ENCODE measurements at places on chromosomes 7 and 10.

GRCh38 chr7:114021135-114021534, 102.3 kb upstream of the PPP1R3A start:
- no peak for DNase-seq

GRCh38 chr7:48298779-48299178, 127.5 kb downstream of the ABCA13 start:
- DNase-seq, result no peak

- no peak for DNase-seq
Observed at GRCh38 chr10:20877986-20878983, 18.8 kb downstream of the NEBL start.

DNA sequence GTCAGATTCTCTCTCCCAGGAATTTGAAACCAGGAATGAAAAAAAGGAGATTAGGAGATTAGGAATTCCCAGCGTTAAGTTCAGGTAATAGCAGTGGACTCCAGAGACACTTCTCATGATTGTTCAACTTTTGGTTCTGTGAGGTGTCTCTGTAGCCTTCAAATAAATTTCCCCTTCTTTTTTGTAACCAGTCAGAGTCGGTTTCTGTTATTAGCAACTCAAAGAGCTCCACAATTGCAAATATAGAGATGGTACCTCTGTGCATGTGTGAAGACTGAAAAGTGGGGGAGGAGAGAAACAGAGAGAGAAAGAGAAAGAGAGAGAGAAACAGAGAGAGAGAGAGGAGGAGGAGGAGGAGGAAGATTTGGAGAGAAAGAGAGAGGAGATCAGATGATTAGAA, 112.8 kb upstream of the STEAP1B start:
- no peak for DNase-seq

GRCh38 chr7:150912427-150912826, 60.1 kb downstream of the AOC1 start:
- no peak for DNase-seq

DNA sequence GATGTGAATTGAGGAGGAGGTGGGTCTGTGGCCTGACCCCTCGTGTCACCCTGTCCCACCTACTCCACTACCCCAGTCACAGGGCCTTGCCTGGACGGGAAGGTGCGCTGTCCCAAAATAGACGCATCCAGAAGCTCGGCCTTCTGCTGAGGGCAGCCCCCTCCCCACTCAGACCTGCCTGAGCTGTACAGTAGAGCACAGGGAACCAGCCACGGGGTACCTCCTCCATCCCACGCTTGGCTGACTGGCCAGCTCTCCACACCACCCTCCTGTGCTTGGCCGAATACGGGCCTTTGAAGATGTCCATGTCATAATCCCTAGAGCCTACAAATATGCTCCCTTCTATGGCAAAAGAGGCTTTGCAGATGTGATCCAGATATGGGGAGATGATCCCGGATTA, 88.3 kb downstream of the CHST15 start:
- no peak for DNase-seq

GRCh38 chr7:5679048-5679812, 102.2 kb downstream of the RNF216 start:
- DNase-seq, result no peak

DNA sequence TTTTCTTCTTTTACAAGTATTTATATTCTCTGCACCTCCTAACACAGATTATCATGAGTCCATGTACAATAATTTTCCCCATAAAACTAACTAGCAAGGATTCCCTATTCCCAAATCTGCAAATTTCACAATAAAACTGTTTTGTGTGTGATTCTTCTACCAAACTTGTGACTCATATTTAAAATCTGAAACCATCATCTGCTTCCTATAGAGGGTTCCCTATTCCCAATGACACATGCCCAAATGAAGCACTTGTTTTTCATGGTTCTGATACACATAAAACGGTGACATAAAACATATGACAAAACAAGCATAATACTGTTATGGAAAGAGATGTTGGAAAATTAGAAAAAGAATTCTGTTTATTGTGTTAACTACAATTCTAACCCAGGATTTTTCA, 657.6 kb downstream of the PARD3 start:
- DNase-seq, result no peak

DNA sequence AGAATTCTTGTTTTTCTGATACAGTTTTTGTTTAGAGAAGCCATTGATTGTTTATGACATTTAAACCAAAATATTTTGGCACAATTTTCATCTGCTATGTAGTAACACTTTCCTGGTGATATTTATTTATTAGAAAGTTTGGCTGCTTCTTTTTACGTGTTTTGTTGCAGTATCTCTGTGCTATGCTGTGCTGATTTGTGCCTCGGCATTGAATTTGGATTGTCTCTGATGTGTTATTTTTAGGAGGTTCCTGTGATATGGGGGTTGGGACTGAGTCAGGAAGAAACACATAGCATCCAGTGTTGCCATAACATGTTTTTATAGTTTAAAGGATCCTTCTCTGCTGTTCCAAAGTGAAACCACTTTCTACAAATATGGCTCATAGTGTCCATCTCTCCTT, 1197.7 kb upstream of the LRRN3 start:
- DNase-seq, result no peak

DNA sequence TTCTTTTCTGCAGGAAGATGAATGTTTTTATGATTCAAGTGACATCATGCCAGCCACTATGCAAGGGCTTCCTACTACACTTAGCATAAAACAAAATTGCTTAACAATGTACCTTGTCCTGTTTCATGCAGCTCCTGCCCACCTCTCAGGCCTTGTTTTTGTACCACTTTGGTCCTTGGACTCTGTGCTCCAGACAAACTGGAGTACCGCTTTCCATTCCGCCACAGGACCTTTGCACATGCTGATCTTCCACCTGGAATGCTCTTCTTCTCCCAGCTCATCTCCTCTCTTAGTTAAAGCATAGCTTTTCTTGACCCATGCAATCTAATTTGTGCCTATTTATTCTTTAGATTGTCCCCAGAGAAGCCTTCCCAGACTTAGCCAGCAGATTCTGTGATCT, 77.5 kb upstream of the STK17A start:
- no peak for DNase-seq

GRCh38 chr7:130887182-130887956, 153.4 kb upstream of the KLF14 start:
- no peak for DNase-seq

GRCh38 chr10:4080225-4080805, 295.3 kb upstream of the KLF6 start:
- DNase-seq, result no peak

DNA sequence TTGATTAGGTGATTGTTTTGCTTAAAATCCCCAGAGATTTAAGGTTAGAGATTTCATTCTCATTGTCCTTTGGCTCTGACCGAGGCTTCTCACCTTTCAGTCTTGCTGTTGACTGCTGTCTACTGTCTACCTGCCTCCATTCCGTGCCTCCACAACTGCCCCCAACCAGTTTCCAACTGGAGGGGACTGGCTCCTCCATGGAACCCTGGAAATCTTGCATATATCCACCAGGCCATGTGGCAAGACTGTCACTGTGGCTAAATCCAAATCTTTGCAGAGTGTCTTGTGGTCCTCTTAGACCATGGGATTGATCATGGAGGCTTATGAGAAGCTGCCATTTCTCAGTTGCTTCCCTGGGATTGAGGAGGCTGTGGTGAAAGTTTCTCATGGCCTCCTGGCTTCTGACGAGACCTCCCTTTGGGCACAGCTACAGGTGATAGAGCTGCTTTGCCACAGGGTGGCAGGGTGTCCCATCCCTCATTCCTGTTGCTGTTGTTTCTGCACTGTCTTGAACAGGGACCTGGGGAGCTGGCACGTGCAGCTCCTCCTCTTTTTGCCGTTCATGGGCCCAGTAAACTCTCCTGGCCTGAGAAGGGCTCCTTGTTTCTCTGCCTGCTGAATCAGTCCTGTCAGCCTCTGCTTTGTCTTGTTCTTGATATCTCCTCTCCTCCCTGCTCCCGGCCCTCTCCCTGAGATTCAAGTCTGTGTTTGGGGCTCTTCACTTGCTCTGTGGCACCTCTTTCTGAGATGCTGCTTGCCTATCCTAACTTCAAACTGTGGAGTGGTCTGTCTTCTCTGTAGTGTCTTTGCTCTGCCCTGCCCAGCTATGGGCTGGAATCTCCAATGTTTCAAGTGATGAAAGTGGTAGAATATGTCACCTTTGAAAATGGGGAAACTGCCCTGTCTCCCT, 63.6 kb upstream of the IGFBP3 start:
- no peak for DNase-seq

GRCh38 chr7:30352169-30352568, 67.8 kb downstream of the ZNRF2 start:
- no peak for DNase-seq

- DNase-seq, result no peak
Observed at GRCh38 chr7:95776561-95777185, 4.3 kb downstream of the DYNC1I1 start.

- peak; percentile 71 for DNase-seq
Observed at GRCh38 chr10:102064868-102065560, at the start of gene HPS6. TSS of gene HPS6 (plus strand) at chr10:102065349. CDS start at chr10:102065475, 126 bp downstream.

DNA sequence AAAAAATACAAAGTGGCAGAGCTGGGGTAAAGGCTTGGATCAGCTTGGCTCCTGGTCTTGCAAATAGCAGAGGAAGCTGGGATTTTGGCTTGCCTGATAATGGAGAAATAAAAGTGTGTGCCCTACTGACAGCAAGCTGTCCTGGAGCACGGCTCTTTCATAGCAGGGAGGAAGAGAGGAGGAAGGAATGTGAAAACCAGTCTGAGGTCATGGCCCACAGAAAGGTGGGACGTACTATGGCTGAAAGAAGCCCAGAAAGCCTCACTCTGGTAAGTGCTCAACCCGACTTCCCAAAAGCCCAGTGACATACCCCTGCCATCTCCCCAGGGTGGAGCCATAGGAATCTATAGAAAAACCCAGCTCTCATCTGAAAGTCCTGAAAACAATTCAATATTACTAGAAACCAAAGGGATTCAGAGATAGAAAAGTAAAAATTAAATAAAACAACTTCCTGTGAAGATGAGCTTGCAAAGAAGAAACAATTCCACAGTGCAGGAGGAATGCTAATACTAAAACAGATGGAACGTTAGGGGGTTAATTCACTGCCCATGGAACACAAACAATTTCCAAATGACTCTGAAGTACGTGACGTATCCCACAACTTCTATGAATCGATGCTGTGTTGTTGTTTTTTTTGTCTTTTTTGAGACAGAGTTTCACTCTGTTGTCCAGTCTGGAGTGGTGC, 246.7 kb upstream of the PTN start:
- no peak for DNase-seq

- DNase-seq, result no peak
Observed at GRCh38 chr10:116272440-116273283, at the start of gene GFRA1. TSS of gene GFRA1 (minus strand) at chr10:116273206. CDS start at chr10:116272029, 1,177 bp downstream.

- no peak for DNase-seq
Observed at GRCh38 chr10:87664276-87664701, 4.6 kb downstream of the PAPSS2 start.

GRCh38 chr7:107359520-107360316, 110.1 kb upstream of the GPR22 start:
- DNase-seq, result no peak
